Airway epithelial cell (primary cell): ENCODE measurements at places on chromosomes 6 and 20. TPM values are rescaled to one million over a fixed set of nuclear protein-coding genes. Genes with fewer than 3 reads are reported as not detected.

Gene THEMIS
- total RNA-seq: not detected in 2 replicates

Gene RNF8
- total RNA-seq: 18.7 and 28.8 TPM in 2 replicates

Gene RRAGD
- 0.99 and 1.5 TPM in 2 replicates for total RNA-seq

Gene SLC22A2
- total RNA-seq: not detected in 2 replicates
